ENCODE measurements at places on chromosomes 1 and 21.
A peak's percentile ranks its signal among the peaks of the same experiment; 100 is the strongest.

- DNase-seq: peak; percentile 68
Observed at GRCh38 chr1:168079761-168080160, 57.0 kb downstream of the GPR161 start.

- DNase-seq: no peak
Observed at GRCh38 chr1:1358433-1359271, at the start of gene MXRA8. MXRA8 (minus strand) TSS chr1:1358555; CDS start chr1:1358504, 51 bp downstream.

DNA sequence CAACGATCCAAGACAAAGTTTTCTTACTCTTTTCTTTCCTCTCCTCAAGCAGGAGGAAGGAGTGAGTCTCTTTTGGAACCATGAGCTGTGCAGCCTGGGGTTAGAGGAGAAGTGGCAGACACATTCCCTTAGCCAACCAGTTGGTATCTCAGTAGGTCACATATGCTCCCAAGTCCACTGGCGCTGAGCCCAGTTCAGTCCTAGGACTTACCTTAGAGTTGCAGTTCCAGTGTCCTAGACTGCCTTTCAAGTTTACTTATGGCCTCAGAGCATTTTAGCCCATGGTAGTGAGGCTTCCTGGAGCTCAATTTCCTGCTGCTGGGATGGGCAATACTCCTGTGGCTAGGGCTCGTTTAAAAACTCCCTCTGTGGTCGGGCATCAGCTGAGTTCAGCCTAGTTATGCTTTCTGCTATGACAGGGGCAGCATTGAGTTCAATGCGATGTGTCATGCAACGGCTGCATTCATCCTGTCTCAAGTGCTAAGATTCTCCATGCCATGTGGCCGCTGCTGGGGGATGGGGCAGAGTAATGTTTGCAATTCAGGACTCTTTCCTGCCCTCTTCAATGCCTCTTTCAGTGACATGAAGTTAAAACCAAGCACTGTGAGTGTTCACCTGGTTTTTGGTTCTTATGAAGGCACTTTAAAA is 103.8 kb downstream of the LRRC7 start:
- DNase-seq: peak; percentile 58

DNA sequence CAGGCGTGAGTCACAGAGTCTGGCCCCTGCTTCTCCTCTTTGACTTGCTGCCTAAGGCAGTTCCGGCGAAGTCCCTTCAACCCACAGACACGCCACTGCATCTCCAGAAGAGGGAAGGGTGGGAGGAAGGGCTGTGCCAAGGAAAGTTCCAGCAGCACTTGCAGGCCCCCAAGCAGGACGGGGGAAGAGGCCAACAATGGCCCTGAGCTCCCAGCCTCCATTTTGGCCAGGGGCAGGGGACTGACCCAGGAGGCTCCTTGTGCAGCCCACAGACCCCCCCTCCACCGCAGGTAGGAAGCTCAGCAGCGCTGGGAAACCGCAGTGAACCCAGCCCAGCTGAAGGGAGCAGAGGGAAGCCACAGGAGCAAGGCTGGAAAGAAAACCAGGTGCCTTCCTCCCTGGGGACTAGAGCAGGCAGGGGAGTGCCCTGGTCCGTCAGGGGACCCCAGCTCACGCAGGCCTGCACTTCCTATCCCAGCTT is 35.4 kb downstream of the ACOT7 start:
- DNase-seq: peak; percentile 71

DNA sequence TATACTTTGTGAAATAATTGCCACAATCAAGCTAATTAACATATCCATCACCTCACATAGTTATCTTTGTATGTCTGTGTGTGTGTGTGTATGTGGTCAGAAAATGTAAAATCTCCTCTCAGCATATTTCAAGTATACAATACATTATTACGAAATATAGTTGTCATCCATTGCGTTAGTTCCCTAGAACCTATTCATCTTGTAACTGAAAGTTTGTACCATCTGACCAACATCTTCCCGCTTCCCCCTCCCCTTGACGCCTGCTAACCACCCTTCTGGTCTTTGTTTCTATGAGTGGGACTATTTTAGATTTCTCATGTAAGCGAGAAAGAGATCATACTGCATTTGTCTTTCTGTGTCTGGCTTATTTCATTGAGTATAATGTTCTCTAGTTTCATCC is 455.3 kb downstream of the KCNT2 start:
- DNase-seq: no peak

DNA sequence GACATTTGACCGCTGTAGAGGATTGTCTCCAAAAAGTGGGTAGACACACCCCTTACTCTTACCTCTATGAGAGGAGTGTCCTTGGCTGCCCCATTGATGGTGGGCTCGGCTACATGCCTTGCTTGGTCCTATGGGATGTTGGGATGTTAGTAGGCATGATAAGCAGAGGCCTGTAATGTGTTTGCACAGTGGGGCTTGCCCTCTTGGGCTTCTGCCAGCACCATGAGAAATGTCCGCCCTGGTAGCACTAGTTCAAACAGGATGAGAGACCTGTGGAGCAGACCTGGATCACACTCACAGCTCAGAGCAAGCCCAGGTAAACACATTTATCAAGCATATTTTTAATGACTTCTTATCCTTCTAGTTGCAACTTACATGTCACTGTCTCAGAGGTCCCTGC is 54.2 kb downstream of the SH3GLB1 start:
- no peak for DNase-seq

DNA sequence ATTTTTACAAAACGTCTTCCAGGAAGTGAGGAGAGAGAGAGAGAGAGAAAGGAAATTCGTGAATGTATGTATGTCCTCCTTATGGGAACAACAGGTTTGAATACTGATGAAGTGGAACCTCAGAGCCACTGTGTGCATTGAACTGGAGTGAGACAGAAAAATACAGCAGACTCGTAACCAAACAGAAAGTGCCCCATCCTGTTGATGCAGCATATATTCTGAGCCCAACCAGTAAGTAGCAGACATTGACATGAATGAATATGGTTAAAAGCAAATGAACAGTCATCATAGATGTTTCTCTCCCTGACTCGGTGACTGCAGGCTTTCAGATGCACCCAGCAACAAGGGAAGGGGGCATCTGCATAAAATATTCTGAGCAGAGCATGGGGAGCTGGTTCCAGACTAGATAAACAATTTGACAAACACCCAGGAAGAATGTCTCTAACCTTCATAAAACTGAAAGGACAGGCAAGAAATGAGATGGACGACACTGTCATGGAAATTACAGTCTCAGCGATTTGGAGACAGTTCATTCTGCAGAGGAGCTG is 471.0 kb upstream of the PBX1 start:
- DNase-seq: no peak

DNA sequence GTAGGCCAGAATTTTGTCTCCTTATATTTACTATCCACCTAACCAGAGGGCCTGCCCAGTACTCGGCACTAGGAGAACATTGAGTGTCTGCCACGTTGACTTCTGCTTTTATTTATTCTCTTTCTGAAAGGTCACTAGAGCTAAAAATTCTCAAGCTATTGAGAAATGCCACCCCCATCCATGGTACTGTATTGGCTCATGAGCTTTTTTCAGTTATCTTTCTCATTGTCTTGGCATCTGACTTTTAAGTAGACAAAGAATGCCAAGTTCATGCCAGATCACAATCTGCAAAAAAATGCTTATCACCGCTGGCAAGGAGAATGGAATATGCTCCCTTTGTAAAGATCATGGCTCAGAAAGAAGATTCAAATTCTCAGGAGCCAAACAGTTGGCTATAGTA is 49.8 kb upstream of the MROH9 start:
- peak; percentile 12 for DNase-seq

- DNase-seq: no peak
Observed at GRCh38 chr1:161019751-161020495, 1.0 kb downstream of the F11R start.

- peak; percentile 63 for DNase-seq
Observed at GRCh38 chr1:154463512-154463990, 38.5 kb upstream of the TDRD10 start.

GRCh38 chr1:77134359-77134758 is 84.9 kb downstream of the PIGK start:
- DNase-seq: no peak

- no peak for DNase-seq
Observed at GRCh38 chr1:21822349-21822748, 10.3 kb downstream of the LDLRAD2 start.

DNA sequence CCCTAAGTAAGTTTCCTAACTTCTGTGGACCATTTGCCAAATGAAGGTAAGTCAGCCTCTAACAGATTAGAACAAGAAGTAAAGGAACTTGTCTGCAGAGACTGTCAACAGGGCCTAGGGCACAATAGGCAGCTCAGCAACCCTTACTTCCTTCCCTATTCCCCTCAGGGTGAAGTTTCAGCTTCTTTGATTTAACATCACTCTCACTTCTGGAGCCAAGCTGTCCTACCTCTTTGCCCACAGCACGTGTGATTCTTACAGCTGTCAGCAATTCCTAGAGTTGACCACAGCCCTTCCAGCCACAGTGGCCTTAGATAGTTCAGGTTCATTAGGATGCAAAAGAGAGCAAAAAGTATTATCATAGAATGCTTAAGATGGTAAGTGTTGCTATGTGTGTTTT is 7.6 kb upstream of the EIF4G3 start:
- DNase-seq: no peak

DNA sequence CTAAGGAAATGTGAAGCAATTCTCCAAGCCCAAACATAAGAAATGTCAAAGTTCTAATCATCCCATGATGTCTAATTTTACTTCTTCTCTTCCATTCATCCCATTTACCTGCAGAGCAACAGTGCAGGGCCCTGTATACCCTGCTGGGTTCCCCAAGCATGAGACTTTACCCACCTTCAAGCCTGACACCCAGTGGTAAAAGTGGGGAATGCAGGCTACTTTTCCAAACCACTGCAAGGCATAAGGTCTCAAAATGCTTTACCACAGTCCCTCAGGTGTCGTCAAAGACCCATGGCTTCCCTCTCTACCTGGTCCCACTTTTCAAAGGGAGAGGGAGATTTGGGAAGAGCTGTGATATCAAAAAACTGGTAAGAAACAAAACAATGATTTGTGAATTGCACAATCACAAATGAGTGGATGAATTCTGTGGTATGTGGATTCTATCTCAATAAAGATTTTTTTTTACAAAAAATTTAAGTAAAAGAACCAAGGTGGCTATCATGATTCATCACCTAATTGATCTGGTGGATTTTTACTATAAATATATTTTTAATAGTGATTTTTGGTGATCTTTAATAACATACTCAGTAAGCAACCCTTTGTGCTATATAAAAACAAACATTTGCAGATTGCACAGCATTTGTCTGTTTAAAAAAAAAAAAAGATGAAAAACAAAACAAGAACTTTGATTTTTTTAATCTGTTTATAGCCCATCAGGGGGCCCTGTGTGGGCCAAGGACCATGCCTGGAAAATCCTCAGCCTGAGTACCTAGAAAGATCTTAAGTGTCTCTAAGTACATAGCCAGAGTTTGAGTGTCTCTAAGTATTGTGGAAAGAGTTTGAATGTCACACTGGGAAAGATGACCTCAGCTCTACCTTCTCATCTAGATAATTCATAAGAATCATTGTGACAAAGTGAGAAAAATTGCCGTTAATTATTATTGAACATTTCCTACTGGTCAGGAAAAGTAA is 73.1 kb upstream of the GJB5 start:
- DNase-seq: peak; percentile 12

- DNase-seq: no peak
Observed at GRCh38 chr21:33829844-33830243, 85.8 kb downstream of the ATP5PO start.

- no peak for DNase-seq
Observed at GRCh38 chr1:64235181-64235580, 31.8 kb downstream of the UBE2U start.

- DNase-seq: peak; percentile 9
Observed at GRCh38 chr1:21042929-21043605, 133.6 kb downstream of the EIF4G3 start.

DNA sequence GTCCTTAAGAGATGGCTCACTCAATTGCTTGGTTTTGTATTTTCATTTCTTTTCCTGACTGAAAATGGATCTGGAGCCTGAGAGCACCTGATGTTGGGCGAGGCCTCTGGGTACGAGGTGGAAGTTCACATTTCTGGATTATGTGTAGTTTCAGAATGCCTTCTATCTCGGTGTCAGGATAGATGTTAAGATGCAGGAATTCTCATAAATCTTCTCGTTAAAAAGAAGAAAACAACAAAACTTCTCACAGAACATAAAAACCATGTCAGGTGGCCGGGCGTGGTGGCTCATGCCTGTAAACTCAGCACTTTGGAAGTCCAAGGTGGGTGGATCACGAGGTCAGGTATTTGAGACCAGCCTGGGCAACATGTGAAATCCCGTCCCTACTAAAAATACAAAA is 101.8 kb downstream of the RHOU start:
- DNase-seq: no peak

GRCh38 chr21:37075214-37075770 is 2.2 kb downstream of the TTC3 start:
- DNase-seq: no peak

- DNase-seq: no peak
Observed at GRCh38 chr1:156928043-156928602, 7.7 kb downstream of the LRRC71 start.

DNA sequence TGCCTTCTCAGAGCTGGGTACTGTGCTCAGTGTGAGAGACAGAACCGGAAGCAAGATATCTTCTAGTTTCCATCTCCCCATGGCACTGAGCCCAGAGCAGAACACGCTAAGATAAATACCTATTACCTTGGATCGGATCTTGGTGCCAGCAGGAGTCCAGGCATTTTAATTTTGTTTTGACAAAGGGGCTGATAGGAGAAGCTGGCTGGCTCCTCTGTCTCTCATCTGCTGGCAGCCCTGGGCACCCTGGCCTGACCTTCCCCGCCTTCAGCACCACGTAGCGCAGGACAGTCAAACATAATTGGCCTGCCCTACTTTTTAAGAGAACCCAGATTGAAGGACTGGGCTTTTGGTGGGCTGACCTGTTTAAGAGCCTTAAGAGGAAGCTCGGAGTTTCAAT is 160.7 kb upstream of the KLHDC7A start:
- DNase-seq: no peak

- peak; percentile 27 for DNase-seq
Observed at GRCh38 chr1:202698276-202698675, 12.0 kb downstream of the SYT2 start.

GRCh38 chr1:207935166-207935583 is 24.2 kb upstream of the CD34 start:
- DNase-seq: no peak

DNA sequence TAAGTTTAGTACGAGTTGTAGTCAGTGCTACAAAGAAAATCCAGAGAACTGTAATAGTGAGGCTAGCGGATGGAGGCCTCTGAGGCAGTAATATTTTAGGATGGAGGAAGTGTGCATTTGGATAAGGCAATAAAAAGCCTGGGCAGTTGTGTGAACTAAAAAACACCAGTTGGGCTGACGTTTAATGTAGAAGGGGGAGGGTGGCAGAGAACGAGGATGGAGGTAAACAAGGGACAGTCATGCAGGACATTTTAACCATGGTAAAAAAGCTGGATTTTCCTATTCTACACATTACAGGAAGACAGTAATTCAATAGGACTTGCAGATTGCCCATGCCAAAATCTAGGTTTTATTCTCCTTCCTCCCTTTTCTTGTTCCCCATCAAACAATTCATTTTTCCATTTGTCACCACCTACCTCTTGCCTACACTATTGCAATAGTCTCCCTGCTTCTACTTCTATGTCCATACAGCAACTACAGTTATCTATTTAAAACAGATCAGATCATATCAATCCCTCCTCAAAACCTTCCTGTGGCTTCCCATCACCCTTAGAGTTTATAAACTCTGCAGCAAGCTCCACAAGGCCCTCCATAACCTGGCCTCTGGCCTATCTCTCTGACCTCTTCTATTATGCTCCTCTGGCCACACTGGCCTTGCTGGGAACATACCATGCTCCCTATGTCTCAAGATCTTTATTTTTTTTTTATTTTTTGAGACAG is 27.7 kb downstream of the ERO1B start:
- no peak for DNase-seq

All from A172 (cell line).